Dorsolateral prefrontal cortex (tissue), 122 donors: ENCODE measurements at places on chromosomes 16 and 17.

- no peak for DNase-seq
Observed at GRCh38 chr16:65981057-65981456, 385.4 kb upstream of the CDH5 start.

DNA sequence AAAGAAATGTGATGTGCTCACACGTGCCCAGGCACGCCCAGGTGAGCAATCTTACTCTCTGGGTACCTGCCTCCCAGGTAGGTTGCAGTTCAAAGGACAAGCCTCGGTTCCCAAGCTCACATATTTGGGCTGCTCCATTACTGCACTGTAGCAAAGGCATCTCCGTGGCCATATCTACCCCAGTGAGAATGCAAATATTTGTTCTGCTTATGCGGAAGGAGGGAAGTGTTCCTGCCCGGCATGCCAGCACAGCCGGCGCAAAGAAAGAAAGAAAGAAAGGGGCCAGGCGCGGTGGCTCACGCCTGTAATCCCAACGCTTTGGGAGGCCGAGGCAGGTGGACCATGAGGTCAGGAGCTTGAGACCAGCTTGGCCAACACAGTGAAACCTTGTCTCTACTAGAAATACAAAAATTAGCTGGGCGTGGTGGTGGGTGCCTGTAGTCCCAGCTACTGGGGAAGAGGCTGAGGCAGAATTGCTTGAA is 30.7 kb downstream of the SLC43A2 start:
- no peak for DNase-seq

DNA sequence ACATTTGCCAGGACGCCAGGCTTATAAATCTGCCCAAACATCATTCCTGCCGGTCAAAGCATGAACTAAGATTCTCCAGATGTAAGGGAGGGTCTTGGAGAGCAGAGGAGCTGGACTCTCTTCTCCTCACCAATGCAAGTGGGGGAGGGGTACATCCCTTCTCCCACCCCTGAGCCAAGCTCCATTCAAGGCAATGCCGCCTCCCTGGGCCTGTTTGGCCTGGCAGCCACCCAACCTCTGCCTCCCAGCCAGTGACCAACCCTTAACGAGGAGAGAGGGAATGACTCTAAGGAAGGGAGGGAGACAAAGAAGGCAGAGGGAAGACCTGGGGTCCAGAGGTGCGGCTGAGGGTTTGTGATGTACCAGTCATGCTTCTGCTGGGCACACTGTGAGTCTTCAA is 13.8 kb downstream of the C17orf50 start:
- no peak for DNase-seq

DNA sequence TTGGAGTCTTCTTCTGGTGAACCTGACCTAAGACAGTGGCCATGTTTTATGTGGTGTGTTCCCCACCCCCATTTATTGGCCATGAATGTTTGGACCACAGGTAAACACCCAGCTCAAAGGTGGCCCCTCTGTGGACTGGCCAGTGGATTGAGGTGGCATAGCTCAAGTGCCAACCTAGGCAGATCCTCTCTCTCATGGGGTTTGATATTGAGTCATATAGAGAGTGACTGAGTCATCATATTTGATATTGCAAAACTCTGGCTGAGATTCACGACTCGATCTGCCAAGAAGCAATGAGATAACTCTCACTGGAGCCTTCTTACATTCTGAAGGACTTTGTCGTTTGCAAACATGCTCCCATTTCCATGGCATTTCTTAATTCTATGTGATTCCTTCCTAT is 10.5 kb upstream of the TEKT3 start:
- no peak for DNase-seq

- no peak for DNase-seq
Observed at GRCh38 chr16:49085686-49086085, 196.0 kb downstream of the CBLN1 start.

- DNase-seq = peak; percentile 84
Observed at GRCh38 chr16:2467528-2468232, 3.4 kb upstream of the NTN3 start.

- no peak for DNase-seq
Observed at GRCh38 chr16:73033271-73033998, 14.5 kb downstream of the ZFHX3 start.

- DNase-seq = no peak
Observed at GRCh38 chr17:82922646-82923045, 82.8 kb upstream of the ZNF750 start.
